Pulmonary artery endothelial cell (primary cell): ENCODE measurements at places on chromosomes 16 and 17.

- peak; percentile 30 for DNase-seq
Measured at GRCh38 chr17:65278050-65278819, 141.1 kb downstream of the RGS9 start.

GRCh38 chr17:65037157-65037556, 19.4 kb downstream of the GNA13 start:
- DNase-seq = no peak

- no peak for DNase-seq
Measured at GRCh38 chr17:12463102-12463501, 202.6 kb upstream of the MYOCD start.

GRCh38 chr17:41483531-41483930, 2.6 kb upstream of the KRT35 start:
- DNase-seq = no peak

GRCh38 chr17:35242158-35242804, 591 bp upstream of the SLFN5 start:
- no peak for DNase-seq

DNA sequence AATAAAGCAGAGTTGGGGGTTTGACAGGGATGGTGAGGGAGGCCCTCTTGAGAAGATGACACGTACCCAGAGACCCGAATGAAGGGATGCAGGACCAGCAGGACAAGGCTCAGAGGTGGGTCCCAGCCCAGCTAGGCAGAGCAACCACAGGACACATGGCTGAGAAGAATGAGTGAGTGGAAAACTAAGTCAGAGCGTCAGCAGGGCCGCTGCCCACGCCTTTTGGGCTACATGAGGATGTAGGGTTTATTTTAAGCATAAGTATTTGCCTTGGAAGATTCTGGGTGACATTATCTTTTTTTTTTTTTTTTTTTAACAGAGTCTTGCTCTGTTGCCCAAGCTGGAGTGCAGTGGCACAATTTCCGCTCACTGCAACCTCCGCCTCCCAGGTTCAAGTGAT, 176.0 kb downstream of the TMEM132E start:
- no peak for DNase-seq

GRCh38 chr17:79562931-79563210, 48.0 kb downstream of the RBFOX3 start:
- no peak for DNase-seq
